Esophagus mucosa (tissue), 1 donor: ENCODE measurements at places on chromosomes 6 and 20. TPM values are rescaled to one million over a fixed set of nuclear protein-coding genes. Genes with fewer than 3 reads are reported as not detected.

PTCRA gene
- total RNA-seq, result not detected

DNA sequence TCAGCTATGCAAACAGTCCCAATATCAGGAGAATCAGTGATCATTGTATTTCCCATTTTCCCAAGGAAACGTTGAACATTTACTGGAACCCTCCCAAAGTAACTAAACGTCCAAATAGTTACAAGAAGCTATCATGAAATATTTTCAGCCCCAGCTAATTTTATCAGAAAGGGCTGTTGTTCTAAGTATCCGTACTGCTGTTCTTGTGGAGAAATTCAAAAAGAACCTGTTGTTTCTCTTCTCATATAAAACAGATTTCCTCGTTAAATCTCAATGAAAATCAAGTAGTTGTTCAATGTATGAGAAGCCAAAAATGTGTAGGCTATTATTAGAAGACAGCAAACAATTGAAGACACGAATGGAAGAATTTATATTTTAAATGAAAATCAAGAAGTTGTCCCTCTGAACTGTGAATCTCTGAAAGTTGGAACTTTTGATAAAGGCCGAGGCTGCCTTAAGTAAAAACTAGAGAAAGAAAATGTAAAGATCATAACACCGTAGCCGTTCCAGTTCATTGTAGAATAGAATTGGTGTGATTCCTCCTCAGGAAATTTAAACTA lies 107.7 kb downstream of the HFE start:
- no peak for ATAC-seq

- ATAC-seq, result peak; percentile 64
Observed at GRCh38 chr6:6556738-6557503, 31.6 kb upstream of the LY86 start.

DNA sequence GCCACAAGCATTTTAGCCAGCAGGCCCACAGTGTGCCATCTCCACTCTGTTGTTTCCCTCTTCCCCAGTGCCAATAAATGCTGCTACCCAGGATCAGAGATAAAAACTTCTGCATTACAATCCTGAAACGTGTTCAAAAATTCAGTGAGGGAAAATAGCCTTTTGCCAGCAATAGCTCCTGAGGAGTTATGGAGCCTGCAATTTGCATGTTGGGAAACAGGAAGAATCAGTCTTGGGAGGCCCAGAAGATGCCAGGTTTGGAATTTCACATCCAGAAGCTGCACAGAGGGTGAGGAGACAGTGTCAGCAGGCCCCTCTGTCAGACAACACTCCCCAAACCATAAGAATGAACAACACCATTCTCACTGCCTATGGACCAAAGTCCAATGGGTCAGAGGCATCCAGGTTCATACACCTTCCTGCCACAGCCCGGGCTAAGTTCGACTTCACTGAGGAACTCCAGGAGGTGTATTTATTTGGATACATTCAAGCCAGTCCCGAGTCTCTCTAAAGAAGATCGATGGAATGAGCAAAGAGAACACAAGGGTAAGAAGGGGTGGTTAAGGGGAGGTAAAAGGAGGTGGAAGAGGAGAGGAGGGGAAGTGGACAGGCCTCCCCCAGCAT lies 20.8 kb downstream of the RRBP1 start:
- ATAC-seq, result no peak

DNA sequence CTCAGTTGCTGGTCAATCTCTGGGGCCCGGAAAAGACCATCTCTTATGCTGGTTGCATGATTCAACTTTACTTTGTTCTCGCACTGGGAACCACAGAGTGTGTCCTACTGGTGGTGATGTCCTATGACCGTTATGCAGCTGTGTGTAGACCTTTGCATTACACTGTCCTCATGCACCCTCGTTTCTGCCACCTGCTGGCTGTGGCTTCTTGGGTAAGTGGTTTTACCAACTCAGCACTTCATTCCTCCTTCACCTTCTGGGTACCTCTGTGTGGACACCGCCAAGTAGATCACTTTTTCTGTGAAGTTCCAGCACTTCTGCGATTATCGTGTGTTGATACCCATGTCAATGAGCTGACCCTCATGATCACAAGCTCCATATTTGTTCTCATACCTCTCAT lies 4.3 kb downstream of the OR2J3 start:
- ATAC-seq, result no peak

DNA sequence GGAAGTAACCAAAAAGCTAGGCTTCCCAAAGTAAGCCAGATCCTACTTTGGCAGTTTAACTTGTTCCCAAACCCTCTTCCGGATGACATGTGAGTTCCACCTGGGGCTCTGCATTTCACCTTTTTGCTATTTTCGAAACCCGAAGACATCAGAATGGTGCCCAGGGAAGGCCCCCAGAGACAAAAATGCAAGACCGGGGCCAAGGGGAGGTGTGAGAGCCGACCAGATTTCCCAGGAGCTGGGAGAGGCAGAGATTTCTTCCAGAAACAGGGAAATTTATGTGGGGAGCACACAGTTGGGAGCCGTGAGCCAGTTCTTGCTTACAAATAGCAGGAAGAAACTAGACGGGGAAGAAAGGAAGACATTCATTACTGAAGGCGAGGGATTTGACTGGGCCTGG lies 209.7 kb downstream of the ZNF217 start:
- no peak for ATAC-seq

- no peak for ATAC-seq
Observed at GRCh38 chr20:53654932-53655624, 61.4 kb upstream of the ZNF217 start.

- no peak for ATAC-seq
Observed at GRCh38 chr20:5354901-5355300, 38.1 kb upstream of the PROKR2 start.

DNA sequence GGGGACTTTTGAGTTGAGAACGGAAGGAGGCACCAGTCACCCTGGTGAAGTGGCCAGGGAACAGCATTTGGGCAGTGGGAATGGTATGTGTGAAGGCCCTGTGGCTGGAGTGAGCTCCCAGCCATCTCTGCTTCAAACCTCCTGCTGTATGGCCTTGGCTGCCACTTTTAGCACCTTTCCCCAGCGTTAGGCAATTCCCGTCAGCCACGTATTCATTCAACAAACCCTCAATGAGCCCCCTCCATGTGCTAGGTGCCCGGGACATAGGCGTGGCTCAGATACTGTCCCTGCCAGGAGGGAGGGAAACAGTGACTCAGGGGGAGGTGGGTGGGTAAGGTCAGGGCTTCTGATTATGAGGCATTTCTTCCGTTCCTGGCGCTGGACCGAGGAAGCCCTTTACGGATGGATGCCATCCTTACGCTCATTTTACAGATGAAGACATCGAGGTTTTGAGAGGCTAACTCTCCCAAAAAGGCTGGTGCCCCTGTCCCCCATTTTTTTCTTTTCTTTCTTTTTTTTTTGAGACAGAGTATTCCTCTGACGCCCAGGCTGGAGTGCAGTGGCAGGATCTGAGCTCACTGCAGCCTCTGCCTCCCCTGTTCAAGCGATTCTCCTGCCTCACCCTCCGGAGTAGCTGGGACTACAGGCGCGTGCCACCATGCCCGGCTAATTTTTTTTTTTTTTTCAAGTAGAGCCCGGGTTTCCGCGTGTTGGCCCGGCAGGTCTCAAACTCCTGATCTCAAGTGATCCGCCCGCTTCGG lies 37.5 kb downstream of the SRC start:
- ATAC-seq, result peak; percentile 69

DNA sequence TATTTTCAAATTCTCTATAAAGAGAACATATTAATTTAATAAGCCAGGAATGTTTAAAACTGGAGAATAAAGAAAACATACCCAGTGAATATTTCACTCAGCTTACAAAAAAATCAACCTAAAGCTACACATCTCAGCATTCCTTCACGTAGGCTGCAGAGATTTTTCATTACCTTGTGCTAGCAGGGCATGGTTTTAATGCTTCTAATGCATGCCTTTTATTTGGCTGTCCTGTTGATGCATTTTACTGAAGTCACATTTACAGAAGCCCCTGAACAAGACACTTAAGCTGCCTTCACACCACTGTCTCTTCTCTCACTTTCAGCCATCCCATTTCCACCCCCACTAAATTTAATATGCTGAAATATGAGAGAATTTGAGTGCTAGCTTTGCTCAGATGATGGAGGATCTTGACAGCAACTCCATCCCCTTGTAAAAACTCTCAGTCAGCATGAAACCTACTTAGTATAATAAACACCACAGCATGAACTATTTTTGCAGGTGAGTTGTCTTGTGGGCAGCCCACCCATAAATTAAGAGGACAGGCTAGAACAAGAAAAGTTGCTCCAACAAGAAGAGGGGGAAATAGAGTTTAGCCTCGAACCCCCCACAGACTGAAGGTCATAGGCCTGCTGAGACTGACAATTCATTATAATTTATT lies 159.4 kb downstream of the SIM1 start:
- ATAC-seq, result no peak

- ATAC-seq, result no peak
Observed at GRCh38 chr6:69584913-69585729, 211.7 kb downstream of the LMBRD1 start.

SLC22A2 gene
- total RNA-seq, result not detected

DNA sequence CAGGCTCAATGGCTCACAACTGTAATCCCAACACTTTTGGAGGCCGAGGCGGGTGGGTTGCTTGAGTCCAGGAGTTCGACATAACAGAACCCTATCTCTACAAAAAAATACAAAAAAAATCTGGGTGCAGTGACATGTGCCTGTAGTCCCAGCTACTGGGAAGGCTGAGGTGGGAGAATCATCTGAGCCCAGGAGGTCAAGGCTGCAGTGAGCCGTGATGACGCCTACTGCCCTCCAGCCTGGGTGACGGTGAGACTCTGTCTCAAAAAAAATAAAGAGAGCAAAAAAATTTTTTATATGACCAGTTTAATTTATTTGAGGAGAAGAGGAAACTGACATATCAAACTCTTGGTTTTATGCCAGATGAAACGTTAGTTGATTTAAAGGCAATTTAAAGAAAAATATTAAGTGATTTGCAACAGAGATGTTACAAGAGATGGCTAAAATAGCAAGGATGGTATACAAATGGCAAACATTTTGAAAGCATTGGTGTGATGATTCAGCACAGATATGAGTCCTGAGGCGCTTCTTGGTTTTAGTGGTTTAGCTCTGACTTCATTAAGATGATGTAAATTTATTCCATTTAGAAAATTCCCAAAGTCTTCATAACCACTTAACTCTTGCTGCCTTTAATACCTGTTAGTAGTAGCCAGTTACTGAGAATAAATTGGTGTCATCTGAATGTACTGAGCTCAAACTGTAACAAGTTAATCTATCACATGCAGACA lies 17.7 kb downstream of the GTF2H5 start:
- ATAC-seq, result no peak

GRCh38 chr6:115767931-115768330 lies 292.8 kb downstream of the FRK start:
- ATAC-seq, result no peak

- peak; percentile 76 for ATAC-seq
Observed at GRCh38 chr6:89281779-89282246, 33.3 kb downstream of the GABRR2 start.

GRCh38 chr6:41561931-41562911 lies 16.0 kb downstream of the FOXP4 start:
- ATAC-seq, result no peak

- no peak for ATAC-seq
Observed at GRCh38 chr6:67863346-67863745, 771.7 kb upstream of the ADGRB3 start.

COL9A3 gene
- total RNA-seq, result 1.5 TPM

GRCh38 chr6:27311806-27312145 lies 297 bp downstream of the POM121L2 start:
- ATAC-seq, result no peak

PLA2G7 gene
- total RNA-seq, result 0.32 TPM

DNA sequence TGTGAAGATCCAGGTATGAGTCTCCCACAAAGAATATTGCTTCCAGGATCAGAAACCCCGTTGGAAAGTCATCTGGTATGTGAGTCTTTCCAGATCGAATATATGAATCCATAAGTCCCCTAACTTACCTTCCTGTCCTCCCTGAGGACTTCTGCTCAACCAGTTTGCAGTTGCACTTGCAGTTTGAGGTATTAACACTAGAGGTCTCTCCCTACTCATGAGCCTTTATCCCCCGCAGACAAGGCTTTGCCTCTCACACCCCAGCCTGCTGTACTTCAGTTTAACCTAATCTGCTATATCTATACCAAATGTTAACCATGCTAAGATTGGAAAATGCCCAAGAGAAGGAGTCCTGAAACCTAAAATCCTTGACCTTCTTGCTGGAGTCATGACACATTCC lies 135.3 kb upstream of the DEFB112 start:
- no peak for ATAC-seq

NRSN1 gene
- not detected for total RNA-seq

- ATAC-seq, result no peak
Observed at GRCh38 chr20:54139188-54139587, 34.6 kb downstream of the CYP24A1 start.

GRCh38 chr6:142297996-142298753 lies 3.6 kb upstream of the ADGRG6 start:
- no peak for ATAC-seq

DNA sequence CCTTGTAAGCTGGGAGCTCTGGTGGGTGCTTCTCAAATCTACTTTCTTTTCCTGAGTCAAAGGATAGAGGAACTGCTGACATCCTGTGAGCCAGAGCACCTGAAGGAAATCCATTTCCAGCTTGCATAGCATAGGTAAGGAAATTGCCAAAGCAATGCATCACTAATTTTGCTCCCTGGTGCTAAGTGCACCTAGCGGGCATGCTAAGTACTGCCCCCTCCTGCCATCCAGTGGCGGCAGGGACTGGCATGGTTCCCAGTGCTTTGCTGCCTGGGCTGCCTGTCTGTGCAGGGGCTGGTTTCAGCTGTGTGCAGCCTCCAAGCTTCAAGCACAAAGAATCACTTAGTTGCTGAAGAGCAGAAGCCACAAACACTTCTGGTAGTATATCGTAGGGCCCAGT lies 63.9 kb downstream of the FARS2 start:
- ATAC-seq, result peak; percentile 43

GRCh38 chr6:131216246-131216645 lies 81.0 kb downstream of the AKAP7 start:
- ATAC-seq, result no peak

- peak; percentile 2 for ATAC-seq
Observed at GRCh38 chr20:63857764-63858392, 3.4 kb upstream of the ABHD16B start.

NRN1 gene
- 1.6 TPM for total RNA-seq

NR2E1 gene
- total RNA-seq, result 0.08 TPM

DEFB121 gene
- total RNA-seq, result not detected

DNA sequence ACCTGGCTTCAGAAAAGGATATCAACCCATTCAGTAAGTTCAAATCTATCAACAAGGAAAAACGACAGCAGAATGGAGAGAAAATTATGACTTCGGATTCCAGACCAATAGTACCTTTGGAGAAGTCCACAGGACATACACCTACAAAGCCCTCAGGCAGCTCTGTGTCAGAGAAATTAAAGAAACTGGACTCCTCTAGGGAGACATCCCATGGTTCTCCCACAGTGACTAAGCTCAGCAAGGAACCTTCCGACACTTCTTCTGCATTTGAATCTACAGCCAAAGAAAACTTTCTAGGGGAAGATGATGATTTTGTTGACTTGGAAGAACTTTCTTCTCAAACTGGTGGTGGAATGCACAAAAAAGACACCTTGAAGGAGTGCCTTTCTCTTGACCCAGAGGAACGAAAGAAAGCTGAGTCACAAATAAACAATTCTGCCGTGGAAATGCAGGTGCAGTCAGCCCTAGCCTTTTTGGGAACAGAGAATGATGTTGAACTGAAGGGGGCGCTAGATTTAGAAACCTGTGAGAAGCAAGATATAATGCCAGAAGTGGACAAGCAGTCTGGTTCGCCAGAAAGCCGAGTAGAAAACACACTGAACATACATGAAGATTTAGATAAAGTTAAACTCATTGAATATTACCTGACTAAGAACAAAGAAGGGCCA lies 67.4 kb upstream of the HINT3 start:
- peak; percentile 55 for ATAC-seq
